ENCODE measurements at places on chromosomes 1 and 21. TPM values are rescaled to one million over a fixed set of nuclear protein-coding genes. Genes with fewer than 3 reads are reported as not detected.

Gene LHX8
- total RNA-seq = not detected

Gene UAP1
- 47.2 TPM for total RNA-seq

Gene HNRNPU
- total RNA-seq = 453 TPM

DNA sequence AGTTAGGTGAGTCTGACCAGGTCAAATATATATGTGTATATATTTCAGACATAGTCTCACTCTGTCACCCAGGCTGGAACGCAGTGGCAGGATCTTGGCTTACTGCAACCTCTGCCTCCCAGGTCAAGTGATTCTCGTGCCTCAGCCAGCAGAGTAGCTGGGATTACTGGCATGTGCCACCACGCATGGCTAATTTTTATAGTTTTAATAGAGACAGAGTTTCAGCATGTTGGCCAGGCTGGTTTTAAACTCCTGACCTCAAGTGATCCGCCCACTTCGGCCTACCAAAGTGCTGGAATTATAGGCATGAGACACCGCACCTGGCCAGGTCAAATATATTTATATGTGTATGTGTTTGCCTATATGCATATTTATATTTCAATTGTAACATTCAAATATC, 581.5 kb upstream of the B3GALT2 start:
- DNase-seq = no peak

All from Calu3 (cell line).